ENCODE measurements at places on chromosomes 11 and 22. TPM values are rescaled to one million over a fixed set of nuclear protein-coding genes. Genes with fewer than 3 reads are reported as not detected.

POU2AF2 gene
- polyA plus RNA-seq, result 3.9 TPM

SMC1B gene
- not detected for polyA plus RNA-seq

TSPAN4 gene
- polyA plus RNA-seq, result 26.4 TPM

REXO2 gene
- polyA plus RNA-seq, result 110 TPM

TSPAN18 gene
- 2.1 TPM for polyA plus RNA-seq

RASD2 gene
- 0.68 TPM for polyA plus RNA-seq

HBB gene
- 3.1 TPM for polyA plus RNA-seq

PNPLA3 gene
- polyA plus RNA-seq, result not detected

VSIG10L2 gene
- 0.35 TPM for polyA plus RNA-seq

FGF4 gene
- not detected for polyA plus RNA-seq

KCNE3 gene
- 14.4 TPM for polyA plus RNA-seq

ACTN3 gene
- polyA plus RNA-seq, result 0.03 TPM

BIRC3 gene
- 43.3 TPM for polyA plus RNA-seq

LRRC75B gene
- 28.5 TPM for polyA plus RNA-seq

POU2AF1 gene
- polyA plus RNA-seq, result 7.0 TPM

CASP5 gene
- 0.45 TPM for polyA plus RNA-seq

TRIM48 gene
- polyA plus RNA-seq, result not detected

ANO1 gene
- 4.3 TPM for polyA plus RNA-seq

VPREB3 gene
- 7.8 TPM for polyA plus RNA-seq

MUC5AC gene
- polyA plus RNA-seq, result 5.5 TPM

ANKRD49 gene
- 14.0 TPM for polyA plus RNA-seq

PGA3 gene
- 39,030 TPM for polyA plus RNA-seq

OR10S1 gene
- polyA plus RNA-seq, result not detected

WNT7B gene
- polyA plus RNA-seq, result not detected

GTSE1 gene
- 1.1 TPM for polyA plus RNA-seq

OR5AR1 gene
- polyA plus RNA-seq, result not detected

TSPAN32 gene
- 1.1 TPM for polyA plus RNA-seq

LDHA gene
- 263 TPM for polyA plus RNA-seq

RIN1 gene
- 10.7 TPM for polyA plus RNA-seq

CTSF gene
- 29.1 TPM for polyA plus RNA-seq

TTC36 gene
- not detected for polyA plus RNA-seq

MS4A3 gene
- not detected for polyA plus RNA-seq
